ENCODE measurements at places on chromosomes 7 and 10.

- DNase-seq, result no peak
Observed at GRCh38 chr7:55570939-55571338, 1.4 kb downstream of the VOPP1 start.

- no peak for DNase-seq
Observed at GRCh38 chr10:46542567-46543465, 13.6 kb downstream of the GPRIN2 start.

GRCh38 chr10:88735661-88736060, 24.2 kb upstream of the LIPN start:
- no peak for DNase-seq

GRCh38 chr7:123871998-123872867, 27.3 kb downstream of the HYAL4 start:
- DNase-seq, result no peak
